ENCODE measurements at places on chromosomes 3 and 15. TPM values are rescaled to one million over a fixed set of nuclear protein-coding genes. Genes with fewer than 3 reads are reported as not detected.

The RTP1 gene
- total RNA-seq = not detected

The FOXB1 gene
- total RNA-seq = not detected

DNA sequence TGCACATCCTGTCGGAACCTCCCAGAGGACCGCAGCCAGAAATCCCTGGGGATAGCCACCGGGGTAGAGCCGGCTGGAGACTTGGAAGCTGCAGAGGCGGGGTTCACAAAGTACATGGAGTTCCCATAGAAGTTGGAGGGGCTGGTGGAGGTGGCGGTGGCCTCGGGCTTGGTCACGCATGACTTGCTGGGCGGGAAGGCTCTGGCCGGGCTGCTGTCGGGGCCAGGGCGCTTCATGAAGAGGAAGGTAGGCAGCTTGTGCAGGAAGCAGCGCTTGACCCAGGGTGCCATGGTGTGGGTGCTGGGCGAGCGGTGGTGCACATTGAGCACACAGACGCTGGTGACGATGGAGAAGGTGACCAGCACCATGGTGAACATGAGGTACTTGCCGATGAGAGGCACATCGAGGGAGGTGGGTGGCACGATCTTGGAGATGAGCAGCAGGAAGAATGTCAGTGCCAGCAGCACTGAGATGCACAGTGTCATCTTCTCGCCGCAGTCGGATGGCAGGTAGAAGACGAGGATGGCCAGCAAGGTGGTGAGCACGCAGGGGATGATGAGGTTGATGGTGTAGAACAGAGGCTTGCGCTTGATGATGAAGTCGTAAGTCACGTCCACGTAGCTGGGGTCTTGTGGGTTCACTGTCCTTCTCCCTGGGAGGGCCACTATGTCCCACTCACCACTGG is 8.4 kb upstream of the CHRNA3 start:
- no peaks in the 10 kb centered on the region for H3K36me3 ChIP-seq
- peaks cover 57% of the 10 kb centered on the region for H3K27me3 ChIP-seq
- DNase-seq = no peak
- no peaks in the 10 kb centered on the region for H3K4me1 ChIP-seq
- no peak overlapping the region for H3K4me3 ChIP-seq

DNA sequence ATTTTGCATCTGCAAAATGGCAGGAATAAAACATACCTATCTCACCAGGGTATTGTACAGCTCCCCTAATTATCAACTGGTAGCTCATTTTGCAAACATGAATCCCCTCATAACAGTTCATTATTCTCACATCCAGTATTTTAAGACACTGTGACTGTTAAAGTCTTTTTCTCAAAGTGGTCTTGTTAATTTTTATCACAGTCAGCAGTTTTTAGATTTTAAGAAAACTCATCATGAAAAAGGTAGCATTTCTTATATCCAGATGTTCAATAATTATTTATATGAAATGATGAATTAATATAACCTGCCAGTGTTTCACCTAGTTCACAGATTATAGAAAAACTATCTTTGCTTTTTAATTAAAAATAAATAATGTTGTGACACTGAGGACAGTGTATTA is 354.9 kb upstream of the ARL6 start:
- H3K27me3 ChIP-seq = no peaks in the 10 kb centered on the region
- H3K36me3 ChIP-seq = no peaks in the 10 kb centered on the region
- H3K27ac ChIP-seq = no peak overlapping the region
- no peak for DNase-seq
- no peak overlapping the region for H3K4me3 ChIP-seq
- no peaks in the 10 kb centered on the region for H3K4me1 ChIP-seq

DNA sequence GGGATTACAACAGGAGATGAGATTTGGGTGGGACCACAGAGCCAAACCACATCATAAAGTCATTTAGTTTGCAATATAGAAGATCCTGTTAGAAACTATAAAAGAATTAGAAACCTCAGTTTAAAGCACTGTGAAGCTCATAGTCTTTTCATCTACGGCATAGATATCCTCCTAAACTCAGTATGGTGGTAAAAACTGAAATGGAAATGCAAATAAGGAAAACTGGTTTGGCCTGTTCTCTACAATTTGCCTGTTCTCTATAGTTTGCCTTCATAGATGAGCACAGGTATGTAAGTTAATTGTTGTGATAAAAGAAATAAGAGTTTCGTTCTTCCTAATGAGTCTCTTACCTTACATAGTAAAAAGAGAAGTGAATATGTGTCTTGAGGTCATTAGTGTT is 331.6 kb upstream of the ARL6 start:
- DNase-seq = no peak
- no peak overlapping the region for H3K4me3 ChIP-seq
- H3K4me1 ChIP-seq = peaks cover 2% of the 10 kb centered on the region
- no peaks in the 10 kb centered on the region for H3K36me3 ChIP-seq
- H3K27me3 ChIP-seq = no peaks in the 10 kb centered on the region

Measured in progenitor cell of endocrine pancreas (in vitro differentiated cells).